ENCODE measurements at places on chromosomes 2 and 18. TPM values are rescaled to one million over a fixed set of nuclear protein-coding genes. Genes with fewer than 3 reads are reported as not detected.

SCN3A gene
- not detected for total RNA-seq

ASXL3 gene
- not detected for total RNA-seq

NR4A2 gene
- 3.0 TPM for total RNA-seq

HS1BP3 gene
- total RNA-seq, result 43.5 TPM

SFXN5 gene
- 14.8 TPM for total RNA-seq

TUBA4B gene
- total RNA-seq, result 0.28 TPM

HPCAL1 gene
- total RNA-seq, result 259 TPM

TOGARAM2 gene
- 0.29 TPM for total RNA-seq

LCT gene
- total RNA-seq, result 0.05 TPM

FBXO48 gene
- 0.55 TPM for total RNA-seq

EFEMP1 gene
- total RNA-seq, result 44.6 TPM

GRHL1 gene
- total RNA-seq, result 1.3 TPM

HTR2B gene
- not detected for total RNA-seq

CD28 gene
- not detected for total RNA-seq

UPP2 gene
- not detected for total RNA-seq
